Stimulated activated CD4-positive, alpha-beta T cell treated with anti-CD3 and anti-CD28 coated beads, Interleukin-2, amount 100 ng/mL, for 48 hours (primary cell): ENCODE measurements at places on chromosomes 1 and 21.
A peak's percentile ranks its signal among the peaks of the same experiment; 100 is the strongest.

- peak; percentile 1 for DNase-seq
Measured at GRCh38 chr1:196608390-196609369, at the start of gene KCNT2. KCNT2 (minus strand) TSS chr1:196608440; CDS start chr1:196608309, 131 bp downstream.

DNA sequence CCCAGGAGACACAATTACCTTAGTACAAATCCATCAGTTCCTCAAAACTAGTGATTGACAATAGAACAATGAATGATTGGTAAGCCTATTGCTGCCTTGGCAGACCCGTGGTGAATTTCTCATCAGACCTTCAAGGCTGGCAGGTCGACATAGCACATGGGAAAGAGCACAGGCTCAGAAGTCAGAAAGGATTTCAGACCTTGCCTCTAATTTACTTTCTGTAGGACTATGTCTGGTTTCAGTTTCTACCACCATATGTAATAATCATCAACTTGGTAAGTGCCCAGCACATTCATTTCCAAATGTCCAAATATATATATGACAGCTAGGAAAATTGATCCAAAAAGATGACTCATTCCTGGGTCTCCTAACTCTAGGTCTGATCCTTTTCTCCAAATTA, 62.5 kb upstream of the GRHL3 start:
- DNase-seq: no peak

GRCh38 chr1:169959686-169960085, 66.0 kb upstream of the SCYL3 start:
- no peak for DNase-seq

DNA sequence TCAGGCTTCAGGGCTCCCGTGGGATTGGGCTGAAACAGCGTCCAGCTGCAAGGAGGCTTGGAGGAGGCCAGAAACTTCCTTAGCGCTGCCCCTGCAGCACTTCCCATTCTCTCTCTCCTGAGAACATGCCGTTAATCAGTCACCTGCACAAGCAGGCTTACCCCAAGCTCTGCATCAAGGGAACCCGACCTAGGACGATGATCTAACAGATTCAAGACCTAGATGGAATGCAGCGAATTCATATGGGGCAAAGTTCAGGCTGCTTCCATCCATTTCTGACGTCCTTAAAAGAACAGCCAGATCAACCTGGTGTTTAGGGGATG, 114.1 kb downstream of the ERG start:
- no peak for DNase-seq

DNA sequence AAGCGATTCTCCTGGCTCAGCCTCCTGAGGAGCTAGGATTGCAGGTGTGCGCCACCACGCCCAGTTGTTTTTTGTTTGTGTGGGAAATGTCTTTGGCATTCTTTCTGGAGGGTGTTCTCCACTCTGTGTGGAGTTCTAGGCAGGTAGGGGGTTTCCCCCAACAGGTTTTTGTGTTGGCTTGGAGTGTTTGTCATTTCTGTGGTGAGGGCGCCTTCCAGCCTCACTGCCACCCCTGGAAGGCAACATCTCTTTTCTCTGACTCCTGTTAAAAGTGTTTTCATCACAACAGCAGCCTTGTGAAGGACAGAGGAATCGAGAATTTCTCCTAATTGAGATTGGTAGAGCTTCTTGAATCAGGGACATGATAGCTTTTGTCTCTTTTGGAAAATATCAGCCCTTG, 69.7 kb downstream of the PRKCZ start:
- DNase-seq: no peak

DNA sequence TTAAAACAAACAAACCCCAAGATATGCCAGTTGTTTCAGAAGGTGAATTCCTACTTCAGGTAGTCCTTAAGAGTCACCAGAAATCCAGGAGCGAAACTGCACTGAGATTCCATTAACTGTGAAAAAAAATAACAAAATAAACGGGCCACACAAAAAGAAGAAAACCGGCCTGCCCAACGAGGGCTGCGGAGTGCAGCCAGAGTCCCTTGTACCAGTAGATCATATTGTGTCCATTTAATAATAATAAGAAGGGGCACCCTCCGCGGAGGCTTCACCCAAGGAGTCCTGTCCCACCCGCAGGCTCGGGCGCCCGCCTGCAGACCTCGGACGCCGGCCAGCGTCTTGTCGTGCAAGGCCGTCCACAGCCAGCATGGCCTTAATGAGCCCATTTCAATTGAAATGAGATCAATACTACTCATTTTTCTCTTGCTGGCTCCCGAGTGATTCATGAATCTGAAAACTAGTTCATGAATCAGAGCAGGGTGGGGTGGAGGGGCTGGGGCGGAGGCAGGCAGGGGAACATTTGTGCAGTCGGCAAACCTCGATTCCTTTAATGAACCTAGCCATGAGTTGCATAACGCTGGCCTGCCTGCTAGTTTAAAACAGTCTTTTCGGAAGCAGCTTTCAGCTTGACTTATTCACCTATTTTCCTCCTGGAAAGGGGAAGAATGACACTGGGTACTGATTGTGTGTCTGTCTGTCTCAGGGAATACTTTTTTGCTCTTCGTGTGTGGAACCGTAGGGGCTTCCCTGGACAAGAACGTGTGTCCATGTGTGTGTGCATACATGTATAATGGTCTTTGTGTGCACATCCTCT, 113.1 kb upstream of the IRF2BP2 start:
- peak; percentile 55 for DNase-seq

GRCh38 chr1:59516881-59517280, 220.0 kb downstream of the FGGY start:
- DNase-seq: no peak

- no peak for DNase-seq
Measured at GRCh38 chr1:11898831-11899467, 27.3 kb downstream of the KIAA2013 start.

DNA sequence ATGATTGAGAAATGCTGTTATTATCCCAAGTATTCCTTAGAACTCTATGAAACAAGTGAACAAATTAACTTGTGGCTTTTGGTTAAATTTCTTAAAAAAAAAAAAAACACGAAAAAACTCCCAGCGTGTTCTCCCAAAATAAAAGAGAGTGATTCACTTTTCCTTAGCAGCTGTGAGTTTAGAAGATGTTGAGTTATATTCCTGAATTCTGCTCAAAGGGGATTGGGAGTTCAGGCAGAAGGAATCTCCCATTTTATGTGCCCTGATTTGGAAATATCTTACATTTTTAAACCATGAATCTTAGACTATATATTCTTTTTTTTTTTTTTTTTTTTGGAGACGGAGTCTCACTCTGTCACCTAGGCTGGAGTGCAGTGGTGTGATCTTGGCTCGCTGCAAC, 34.3 kb downstream of the SMG7 start:
- DNase-seq: no peak

DNA sequence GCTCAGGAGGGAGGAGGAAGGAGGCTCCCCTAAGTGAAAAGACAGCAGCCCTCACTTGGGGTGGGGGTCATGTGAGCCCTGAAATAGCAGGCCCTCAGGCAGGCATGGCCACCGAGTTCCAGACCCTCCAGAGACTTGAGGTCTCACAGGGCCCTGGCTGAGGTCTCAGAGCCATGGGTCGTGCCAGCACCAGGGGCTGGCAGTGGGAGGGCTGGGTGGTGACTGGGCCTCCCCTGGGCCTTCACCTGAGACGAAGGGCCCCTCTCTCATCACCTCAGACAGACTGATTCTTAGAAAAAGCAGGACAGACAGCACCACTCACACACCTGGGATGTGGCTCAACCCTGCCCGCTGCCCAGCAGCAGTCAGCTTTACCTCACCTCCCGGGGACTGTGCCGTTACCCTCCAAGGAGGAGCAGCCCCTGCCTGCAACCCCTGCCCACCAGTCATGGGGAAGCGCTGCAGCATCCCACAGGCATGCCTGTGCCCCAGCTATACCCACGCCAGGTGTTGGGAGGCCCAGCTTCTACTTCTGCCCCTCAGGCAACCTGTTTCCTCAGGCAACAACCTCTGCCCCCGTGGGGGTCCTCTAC, 42.6 kb upstream of the LRP8 start:
- DNase-seq: no peak

DNA sequence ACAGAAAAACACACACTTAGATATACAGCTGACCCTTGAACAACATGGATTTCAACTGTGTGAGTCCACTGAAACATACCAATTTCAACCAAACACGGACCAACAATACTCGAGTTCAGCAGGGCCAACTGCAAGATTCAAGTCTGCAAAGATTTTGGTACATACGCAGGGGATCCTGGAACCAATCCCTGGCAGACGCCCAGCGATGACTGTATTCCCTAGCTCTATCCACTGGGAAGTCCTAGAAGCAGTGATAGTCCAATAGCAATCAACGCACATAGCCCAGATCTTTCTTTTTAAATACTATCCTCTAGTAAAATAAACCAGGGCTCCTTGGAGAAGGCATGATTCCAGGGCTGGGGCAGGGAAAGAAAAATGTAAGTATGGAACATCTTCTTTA, 9.0 kb downstream of the DDX59 start:
- no peak for DNase-seq

DNA sequence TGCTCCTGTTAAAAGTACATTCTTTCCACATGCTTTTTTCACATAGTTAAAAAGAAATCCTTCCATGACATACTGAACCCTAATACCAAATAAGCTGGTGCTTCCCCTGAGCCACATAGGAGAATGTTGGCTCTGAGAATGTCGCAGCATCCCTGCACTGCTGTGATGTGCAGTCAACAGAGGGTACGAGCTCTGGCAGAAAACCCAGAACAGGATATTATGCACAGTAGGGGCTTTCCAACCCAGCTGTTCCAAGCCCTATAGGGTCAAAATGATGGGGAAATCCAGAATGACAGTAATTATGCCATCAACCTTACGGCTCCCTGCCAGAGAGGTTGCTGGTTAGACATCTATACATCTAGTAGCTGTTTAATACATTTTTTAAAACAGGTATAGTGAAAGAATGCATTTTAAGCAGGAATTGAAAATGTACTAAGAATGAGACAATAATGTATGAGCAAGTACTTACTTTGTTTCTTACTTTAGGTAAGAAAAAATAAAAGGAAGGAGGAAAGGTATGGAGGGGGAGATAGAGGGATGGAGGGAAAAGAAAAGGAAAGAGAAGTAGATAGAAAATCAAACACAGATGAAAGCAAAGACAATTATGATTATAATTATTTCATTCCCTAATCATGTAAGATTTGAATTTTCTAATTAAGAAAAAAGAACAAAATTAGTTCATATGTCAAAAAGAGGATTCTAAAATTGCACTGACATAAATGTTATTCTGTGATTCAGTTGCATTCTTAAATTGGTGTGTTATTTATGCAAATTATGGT, 126.0 kb downstream of the NR5A2 start:
- no peak for DNase-seq

- DNase-seq: no peak
Measured at GRCh38 chr1:220044678-220045355, 1.5 kb downstream of the EPRS1 start.

DNA sequence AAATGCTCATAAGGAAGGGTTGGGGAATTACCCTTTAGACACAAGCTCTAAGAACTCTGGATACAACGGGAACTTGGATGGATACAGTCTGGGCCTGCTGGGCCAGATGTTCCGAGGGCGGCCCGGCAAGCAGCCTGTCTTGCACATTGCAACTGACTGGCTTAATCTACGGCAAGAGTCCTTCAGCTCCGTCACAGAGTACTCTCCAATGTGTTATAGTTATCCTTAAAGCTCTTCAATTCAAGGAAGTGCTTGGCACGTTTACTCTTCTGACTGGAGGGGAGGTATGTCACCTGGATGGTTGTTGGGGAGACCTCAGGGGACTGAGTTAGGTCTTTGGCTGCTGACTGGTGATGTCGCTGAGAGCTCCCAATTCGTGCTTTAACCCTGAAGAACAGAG, 1.1 kb upstream of the CFAP141 start:
- DNase-seq: no peak

DNA sequence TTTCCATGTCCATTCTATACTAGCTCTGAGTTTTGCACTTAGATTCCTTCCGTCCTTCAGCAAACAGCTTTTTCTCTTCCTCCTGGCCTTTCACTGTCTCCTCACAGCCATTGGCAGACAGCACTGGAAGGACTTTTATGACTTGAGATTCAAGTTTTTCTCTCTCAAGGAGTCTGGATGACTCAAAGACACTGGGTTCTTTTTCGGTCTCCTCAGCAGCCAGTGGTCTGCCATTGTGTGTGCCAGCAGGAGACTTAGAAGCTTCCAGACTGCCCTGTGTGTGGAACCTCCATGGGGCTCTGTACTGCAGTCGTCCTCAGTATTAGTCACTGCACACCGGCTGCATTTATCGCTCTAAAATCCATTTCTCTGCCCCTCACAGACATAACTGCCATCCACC, 30.5 kb downstream of the NTNG1 start:
- DNase-seq: no peak

DNA sequence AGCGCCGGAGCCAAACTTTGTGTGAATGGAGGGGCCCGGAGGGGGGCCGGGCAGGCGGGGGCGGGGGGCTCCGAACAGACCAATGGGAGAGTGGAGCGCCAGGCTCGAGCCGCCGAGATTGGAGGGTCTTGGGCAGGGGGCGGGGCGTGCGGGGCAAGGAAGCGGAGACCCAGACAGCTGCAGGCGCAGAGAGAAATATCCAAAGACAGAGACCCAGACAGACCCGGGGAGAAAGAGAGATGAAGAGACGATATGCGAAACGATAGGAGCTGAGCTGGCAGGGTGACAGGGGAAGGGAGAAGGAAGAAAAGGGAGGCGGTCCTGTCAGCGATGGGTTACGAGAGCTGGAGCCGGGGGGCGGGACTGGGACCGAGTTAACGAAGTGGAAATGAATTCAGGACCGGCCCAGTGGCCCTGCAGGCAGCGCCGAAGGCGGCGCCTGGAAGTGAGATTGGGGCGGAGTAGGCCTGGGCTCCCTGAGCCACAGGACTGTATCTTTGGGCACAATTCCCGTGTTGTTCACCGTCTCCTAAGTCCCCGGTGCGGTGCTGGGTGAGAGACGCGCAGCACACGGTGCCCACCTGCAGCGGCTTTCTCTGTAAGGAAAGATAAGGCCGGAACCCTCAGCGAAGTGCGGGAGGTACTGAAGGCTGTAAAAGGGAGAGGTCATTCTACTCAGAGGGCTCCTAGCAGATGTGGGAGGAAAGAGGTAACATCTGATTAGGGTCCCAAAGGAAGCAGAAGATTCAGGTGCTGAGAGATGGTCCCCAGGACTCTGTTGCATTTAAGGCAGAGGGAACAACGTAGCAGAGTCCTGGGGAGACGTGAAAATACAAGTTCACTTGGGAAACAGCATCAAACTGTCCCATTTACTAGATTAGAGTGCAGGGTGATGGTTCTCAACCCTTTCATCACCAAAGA, 543 bp upstream of the KCNJ10 start:
- DNase-seq: peak; percentile 41

DNA sequence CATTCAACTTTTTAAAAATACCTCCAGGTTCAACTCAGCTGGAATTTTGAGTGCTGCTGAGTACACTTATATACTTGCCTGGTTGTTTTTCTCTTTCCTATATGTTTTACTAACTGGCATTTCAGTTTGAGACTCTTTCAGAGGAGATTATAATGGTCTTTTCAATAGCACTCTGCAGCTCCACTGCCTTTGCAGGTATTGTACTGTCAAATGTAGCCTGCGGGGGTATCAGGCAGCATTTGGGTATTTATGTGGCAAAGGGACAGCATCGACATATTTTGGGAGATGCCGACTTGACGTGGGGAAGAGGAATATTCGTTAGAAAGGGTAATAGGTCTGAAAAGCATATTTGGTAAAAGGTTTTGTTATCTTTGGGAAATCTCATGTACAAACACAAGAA, 11.1 kb upstream of the TGFBR3 start:
- DNase-seq: no peak
